ENCODE measurements at places on chromosomes 7 and 10.

DNA sequence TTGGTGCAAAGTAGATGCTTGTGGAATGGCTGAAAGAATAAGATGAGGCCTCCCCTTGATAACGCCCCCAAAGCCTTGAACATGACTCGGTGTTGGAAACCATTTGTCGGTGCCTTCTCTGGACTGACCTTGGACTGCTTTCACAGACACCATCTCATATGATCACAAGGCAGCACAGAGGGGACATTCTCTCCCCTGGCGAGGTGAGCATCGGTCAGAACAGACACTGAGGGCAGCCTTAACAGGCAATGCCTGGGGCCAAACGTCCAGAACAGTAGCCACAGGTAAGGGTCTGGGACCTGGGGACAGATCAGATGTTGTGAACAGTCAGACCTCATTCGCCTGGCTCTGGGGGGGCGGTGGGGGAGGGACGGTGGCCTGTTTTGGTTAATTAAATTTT, 2.8 kb upstream of the TRRAP start:
- DNase-seq = no peak

DNA sequence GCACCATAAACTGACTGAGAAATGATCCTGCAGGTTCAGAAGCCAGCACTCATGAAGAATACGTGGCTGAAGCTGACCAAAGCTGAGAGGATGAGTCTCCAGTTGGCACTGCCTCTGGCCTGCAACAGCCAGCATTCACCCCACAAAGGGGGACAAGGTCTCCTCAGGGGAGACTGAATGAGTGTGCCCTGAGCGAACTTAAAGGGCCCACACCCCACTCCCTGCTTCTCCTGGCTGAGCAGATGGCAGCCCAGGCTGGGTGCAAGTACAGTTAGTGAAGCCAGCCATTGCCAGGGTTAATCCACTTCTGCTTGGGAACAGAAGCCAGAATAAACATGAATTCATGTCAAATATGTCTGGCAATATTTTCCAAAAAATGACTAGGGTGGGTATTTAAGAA, 98.1 kb downstream of the PPP1R17 start:
- no peak for DNase-seq

GRCh38 chr10:24153031-24153430, 55.9 kb upstream of the KIAA1217 start:
- DNase-seq = peak; percentile 25

DNA sequence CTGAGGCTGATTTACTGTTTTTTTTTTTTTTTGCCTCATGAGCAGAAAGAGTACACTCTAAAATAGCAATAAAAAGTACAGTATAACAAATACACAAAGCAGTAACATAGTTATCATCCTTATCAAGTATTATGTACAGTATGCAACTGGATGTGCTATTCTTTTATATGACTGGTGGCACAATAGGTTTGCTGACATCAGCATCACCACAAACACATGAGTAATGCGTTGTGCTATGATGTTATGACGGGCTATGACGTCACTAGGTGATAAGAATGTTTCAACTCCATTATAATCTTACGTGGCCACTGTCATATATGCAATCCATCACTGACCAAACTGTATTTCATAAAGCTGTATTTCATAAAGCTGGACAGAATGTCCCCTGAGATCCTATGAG, 189.2 kb upstream of the GLI3 start:
- no peak for DNase-seq

GRCh38 chr7:38186593-38187314, 8.7 kb downstream of the STARD3NL start:
- DNase-seq = peak; percentile 69

GRCh38 chr7:119562839-119563238, 710.1 kb upstream of the KCND2 start:
- no peak for DNase-seq

- no peak for DNase-seq
Measured at GRCh38 chr10:48210391-48210790, 64.1 kb downstream of the FRMPD2 start.

DNA sequence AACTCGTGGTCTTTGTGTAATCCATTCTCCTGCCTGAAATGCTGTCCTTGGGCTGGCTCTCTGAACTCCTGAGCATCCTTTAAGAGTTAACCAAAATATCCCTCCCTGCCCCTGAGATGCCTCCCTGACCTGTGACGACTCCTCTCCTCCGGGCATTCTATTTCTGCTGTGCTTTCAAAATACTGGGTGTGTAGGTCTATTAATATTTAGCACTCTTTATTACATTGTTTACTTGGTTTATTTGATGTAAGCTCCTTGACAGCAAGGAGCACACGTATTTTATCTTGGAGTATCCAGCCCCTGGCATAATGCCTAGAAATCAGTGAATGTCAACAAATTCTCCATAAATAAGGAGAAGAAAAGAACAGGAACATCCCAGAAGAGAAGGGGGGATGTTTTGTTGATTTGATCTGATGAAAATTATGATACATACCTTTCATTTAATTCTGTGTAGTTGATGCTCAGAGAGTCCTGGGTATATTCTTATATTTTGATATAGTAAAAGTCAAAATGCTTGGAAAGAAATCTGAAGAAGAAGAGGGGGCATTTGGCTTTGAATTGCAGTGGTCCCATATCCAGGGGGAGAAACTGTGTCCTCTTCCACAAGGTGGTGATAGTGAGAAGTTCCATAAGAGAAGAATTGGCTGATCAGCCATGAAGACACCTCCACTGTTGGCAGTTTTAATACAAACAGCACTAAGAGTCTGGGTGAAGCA, 107.7 kb upstream of the MPP7 start:
- no peak for DNase-seq

DNA sequence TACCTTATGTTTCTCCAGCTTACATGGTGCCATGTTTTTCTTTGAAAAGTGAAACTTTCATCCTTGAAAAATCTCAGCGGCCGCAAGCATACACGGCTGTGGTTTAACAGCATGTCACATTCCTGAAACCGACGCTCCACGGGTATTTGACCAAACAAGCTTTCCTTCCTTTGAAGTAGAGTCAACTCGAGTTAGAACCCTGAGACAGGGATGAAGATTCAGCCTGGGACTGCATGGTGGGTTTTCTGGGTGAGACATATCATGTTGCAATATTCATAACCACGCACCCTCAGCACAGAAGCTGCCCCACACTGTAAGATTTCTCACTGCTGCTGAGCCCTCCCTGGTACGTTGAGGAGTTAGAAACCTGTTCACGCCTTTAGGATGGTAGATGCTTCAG, 8.1 kb downstream of the CYP26A1 start:
- DNase-seq = no peak

DNA sequence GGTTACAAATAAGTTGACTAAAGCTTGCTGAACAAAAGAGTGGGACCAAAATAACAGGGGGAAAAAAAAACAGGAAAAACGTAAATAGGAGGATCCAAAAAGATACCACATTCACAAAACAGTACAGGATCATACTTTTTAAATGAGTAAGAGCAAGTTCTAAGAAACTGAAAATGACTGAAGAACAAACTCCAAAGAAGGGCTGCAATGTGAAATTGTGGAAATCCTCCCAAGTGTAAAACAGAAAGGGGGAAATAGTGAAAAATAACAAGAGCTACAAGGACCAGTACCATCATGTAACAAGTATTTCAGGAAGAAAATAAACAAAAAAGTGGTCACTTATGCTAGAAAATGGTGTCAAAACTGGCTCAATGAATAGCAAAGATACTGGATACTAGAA, 46.3 kb downstream of the PDSS1 start:
- no peak for DNase-seq

GRCh38 chr10:65340340-65340739, 1585.5 kb upstream of the LRRTM3 start:
- no peak for DNase-seq

- DNase-seq = no peak
Measured at GRCh38 chr7:106287786-106288185, 3.0 kb upstream of the NAMPT start.

DNA sequence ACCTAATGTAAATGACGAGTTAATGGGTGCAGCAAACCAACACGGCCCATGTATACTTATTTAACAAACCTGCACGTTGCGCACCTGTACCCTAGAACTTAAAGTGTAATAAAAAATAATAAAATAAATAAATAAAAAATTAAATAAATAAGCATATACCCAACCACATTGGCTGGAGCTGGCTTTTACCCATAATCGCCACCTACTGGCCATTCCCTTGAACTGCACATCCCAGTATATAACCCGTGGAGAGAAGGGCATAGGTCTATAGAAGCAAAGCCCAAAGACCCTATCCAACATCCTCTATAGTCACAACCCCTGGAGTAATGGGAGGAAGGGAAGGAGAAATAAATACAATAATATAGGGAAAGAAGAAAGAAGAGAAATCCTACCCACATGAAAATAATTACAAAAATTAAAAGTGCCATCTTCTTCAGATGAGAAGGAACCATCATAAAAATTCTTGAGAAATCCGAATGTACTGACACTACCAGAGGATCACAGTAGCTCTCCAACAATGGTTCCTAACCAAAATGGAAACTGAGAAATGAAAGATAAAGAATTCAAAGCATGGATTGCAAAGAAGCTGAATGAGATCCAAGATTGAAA, 65.6 kb downstream of the TWIST1 start:
- DNase-seq = peak; percentile 38

GRCh38 chr10:43892062-43892770, 243.5 kb upstream of the ZNF32 start:
- peak; percentile 74 for DNase-seq

- no peak for DNase-seq
Measured at GRCh38 chr7:22230238-22230637, 126.7 kb downstream of the RAPGEF5 start.

DNA sequence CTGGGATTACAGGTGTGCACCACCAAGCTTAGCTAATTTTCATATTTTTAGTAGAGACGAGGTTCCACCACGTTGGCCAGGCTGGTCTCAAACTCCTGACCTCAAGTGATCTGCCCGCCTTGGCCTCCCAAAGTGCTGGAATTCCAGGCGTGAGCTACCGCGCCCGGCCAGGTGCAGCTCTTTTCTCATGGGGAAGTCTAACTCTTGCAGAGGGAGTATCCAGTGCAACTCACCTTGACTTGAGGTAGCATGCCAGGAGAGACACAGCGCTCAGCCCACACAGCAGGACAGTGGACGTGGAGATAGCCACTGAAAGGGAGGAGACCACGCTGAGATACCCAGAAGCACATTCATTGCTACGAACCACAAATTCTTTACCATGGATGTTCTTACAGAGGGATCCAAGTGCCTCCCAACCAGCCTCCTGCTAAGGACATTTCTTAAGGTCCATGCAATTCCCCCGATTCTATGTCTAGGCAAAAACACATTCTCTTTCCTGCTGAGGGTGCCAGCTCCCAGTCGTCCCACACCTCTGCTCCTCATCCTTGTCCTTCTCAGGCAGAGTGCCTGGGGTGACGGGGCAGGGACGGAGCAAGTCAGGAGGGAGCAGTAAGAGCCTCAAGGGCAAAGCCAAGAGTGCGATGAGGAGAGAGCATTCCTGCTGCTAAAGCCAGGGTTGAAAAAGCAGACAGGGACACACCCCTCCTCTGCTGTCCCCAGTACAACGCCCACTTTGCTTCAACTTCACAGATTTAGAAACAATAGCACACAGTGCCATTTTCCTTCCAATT, 21.0 kb downstream of the IL15RA start:
- DNase-seq = no peak

DNA sequence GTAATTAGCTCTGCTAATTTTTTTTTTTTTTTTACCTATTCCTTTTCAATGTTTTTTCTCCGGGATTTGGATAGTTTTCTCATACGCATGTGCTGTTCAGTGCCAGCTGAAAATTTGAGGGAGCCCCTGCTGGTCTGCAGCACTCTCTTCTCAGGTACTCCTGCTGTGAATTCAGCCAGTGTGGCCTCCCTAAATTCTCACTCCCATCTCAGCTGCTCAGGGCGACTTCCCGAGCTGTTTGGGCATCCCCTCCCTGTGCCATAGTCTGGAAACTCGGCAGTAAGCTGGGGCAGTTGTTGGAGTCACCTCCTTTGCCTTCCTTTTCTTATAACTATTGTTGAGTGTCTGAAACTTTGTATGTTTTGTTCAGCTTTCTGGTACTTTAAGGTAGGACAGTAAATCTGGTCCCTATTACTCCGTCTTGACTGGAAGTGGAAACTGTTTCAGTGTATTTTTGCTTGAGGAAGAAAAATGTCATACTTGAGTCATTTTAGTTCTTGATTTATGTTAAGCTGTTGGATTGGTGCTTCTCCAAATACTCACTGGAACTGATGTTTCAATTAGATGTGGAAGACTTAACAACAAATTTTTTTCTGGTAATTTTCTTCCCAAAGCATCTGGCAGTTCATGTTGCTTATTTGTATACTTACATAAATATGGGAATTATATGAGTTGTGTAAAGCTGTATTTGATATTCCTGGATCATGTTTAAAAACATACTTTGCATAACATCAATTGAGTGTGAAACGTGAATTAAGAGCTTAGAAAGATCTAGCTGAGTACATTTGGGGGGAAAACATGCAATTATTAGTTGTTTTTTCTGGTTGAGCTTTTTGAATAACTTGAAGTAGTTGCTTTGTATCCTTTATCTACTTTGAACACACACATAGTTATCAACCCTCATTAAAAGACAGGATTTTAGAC, 33.7 kb downstream of the MINPP1 start:
- no peak for DNase-seq

DNA sequence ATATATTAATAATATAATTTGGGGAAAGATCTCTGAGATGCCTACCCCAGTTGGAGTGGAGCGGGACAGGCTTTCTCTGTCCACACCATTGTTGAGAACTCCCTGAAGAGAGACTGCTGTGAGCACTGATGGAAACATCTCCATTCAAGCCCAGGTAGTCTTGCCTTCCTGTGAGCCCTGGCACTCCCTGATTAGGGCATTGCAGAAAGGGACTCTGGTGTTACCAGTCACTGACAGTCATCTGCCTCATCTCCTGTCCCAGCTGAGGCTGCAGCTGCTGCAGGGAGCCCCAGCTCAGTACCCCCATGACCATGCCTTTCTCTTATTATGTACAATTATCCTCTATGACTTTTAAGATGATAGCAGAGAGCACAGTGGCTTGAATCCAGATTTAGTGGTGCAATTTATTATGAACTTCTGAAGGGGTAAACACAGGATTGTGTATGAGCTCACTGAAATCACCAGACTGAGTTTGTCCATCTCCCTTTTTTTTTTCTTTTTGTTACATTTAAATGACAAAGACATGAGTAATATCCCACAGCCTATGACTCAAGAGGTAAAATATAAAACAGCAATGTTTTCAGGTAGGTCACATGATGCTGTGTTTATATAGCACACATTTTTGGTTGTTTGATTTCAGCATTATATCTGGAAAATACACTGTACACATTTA, 236.9 kb downstream of the SLC25A13 start:
- DNase-seq = peak; percentile 3

DNA sequence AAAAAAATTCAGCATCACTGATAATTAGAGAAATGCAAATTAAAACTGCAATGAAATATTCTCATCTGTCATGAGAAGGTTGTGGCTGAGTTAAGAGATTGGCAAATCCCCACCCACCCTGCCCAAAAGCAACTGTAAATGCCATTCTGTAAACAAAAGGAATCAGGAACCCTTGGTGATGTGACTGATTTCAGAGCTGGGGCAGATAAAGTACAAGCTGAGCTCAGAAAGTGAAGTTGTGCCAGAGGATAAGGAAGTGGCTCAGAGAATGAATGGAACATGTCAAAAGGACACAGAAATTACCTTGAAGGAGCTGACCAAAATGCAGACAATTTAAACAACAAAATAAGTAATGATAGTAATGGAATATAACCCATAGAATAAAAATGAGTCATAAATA, 32.7 kb upstream of the ARMS2 start:
- DNase-seq = no peak
